Mammary epithelial cell (primary cell): ENCODE measurements at places on chromosomes 3 and 15. TPM values are rescaled to one million over a fixed set of nuclear protein-coding genes. Genes with fewer than 3 reads are reported as not detected.

CCR1 gene
- not detected for total RNA-seq

ARL13B gene
- total RNA-seq, result 16.4 and 19.3 TPM in 2 replicates

EFCAB12 gene
- total RNA-seq, result under 0.01 TPM

MKRN3 gene
- total RNA-seq, result 1.3 TPM

MCTP2 gene
- 28.0 TPM for total RNA-seq

MEIS2 gene
- 6.7 TPM for total RNA-seq

NUDT16 gene
- total RNA-seq, result 7.8 TPM

GP9 gene
- not detected for total RNA-seq

WNT7A gene
- total RNA-seq, result 12.3 and 19.9 TPM in 2 replicates

HESX1 gene
- 0.67 TPM for total RNA-seq

EIF4E3 gene
- 3.7 and 4.8 TPM in 2 replicates for total RNA-seq

GP5 gene
- 0.17 TPM for total RNA-seq

TMCO5A gene
- total RNA-seq, result not detected in 2 replicates

TMEM207 gene
- total RNA-seq, result not detected in 2 replicates

VPS39 gene
- total RNA-seq, result 52.8 TPM

UTS2B gene
- total RNA-seq, result 0.24 and 0.42 TPM in 2 replicates
